ENCODE measurements at places on chromosomes 2 and 18. TPM values are rescaled to one million over a fixed set of nuclear protein-coding genes. Genes with fewer than 3 reads are reported as not detected.

DNA sequence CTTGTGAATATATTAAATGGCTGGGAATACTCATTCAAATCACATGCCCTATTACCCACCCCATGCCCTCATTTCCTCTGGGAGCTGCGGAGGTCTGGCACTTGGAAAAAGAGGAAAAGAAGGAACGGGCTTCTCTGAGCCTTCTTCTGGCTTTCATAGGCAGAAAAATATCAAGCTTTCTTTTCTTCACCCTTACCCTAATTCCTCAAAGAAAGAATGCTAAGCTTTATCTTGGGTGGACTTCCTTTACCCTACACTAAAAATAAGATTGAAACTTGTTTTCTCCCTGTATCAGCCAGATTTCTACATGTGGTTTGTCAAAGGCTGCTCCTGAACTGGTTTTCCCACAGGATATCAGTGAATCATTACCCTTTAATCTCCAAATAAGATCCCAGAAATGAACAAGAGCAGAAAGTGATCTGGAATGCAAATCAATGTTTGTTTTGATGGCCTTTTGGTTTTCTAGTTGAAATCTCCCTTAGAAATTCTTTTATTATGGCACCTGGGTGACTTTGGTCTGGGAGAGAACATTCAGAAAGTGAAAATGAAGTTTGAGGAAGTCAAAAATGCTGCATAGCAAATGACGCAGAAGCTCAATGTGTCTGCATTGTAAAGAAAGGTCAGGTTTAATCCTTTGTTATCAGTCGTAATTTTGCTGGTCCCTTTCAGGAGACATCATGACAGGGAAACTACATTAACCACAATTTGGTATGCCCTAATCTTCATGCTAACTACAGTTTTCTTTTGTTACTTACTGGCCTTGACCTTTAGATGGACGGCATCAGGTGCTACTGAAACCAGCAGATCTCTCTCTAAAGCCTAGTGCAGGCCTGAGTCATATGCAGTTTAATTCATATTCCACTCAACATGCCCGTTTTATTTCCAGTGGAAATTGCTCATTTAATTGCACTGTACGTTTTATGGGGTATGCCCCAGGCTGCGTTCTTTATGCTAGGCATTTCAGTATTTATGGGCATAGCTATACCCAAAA, 46.6 kb upstream of the HNRNPA3 start:
- H3K27ac ChIP-seq = peak overlapping the region; percentile 87
- no peak for DNase-seq
- peaks cover 23% of the 10 kb centered on the region for H3K4me1 ChIP-seq
- H3K4me3 ChIP-seq = peak overlapping the region; percentile 42
- H3K27me3 ChIP-seq = no peaks in the 10 kb centered on the region

DNA sequence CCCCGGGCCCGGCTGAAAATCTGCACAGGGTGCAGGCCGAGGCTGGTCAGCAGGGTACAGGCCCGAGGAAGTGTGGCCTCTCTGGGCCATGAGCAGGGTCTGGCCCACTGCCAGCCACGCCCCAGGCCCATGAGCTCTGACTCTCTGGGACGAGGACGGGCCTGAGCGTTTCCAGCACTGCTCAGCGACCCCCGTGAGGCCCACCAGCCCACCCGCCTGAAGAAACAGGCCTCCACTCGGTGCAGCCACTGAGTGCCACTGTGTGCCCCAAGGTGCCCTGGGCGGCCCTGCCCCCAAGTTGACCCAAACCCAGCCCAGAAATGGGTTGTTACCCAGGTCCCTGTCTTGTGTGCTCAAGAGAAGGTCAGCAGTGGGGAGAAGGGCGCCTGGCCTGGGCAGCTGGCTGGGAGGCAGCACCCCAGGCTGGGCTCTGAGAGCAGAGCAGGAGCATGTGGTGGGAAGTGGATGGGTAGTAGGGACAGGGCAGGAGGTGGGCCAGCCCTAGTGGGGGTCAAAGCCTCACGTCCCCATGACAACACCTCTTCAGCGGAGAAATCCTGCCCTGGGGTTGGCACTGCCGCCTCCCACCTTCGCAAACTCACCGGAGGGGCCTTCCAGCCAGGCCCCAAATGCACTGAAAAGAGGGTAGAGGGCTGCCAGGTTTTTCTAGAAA, 2.1 kb upstream of the SNED1 start:
- no peaks in the 10 kb centered on the region for H3K36me3 ChIP-seq
- no peak for DNase-seq
- H3K27ac ChIP-seq = peak overlapping the region; percentile 91

GRCh38 chr2:64808092-64808491, 154.4 kb upstream of the SERTAD2 start:
- H3K36me3 ChIP-seq = no peaks in the 10 kb centered on the region
- no peak overlapping the region for H3K4me3 ChIP-seq
- no peak for DNase-seq
- H3K27ac ChIP-seq = no peak overlapping the region
- no peaks in the 10 kb centered on the region for H3K4me1 ChIP-seq

GRCh38 chr2:70505613-70506391, 47.8 kb downstream of the TGFA start:
- H3K27ac ChIP-seq = no peak overlapping the region
- H3K36me3 ChIP-seq = no peaks in the 10 kb centered on the region
- no peak overlapping the region for H3K4me3 ChIP-seq
- H3K4me1 ChIP-seq = no peaks in the 10 kb centered on the region
- DNase-seq = no peak

GRCh38 chr18:67961701-67962440, 445.4 kb upstream of the DSEL start:
- no peaks in the 10 kb centered on the region for H3K27me3 ChIP-seq
- H3K27ac ChIP-seq = no peak overlapping the region
- H3K4me3 ChIP-seq = no peak overlapping the region
- H3K36me3 ChIP-seq = no peaks in the 10 kb centered on the region
- no peak for DNase-seq
- no peaks in the 10 kb centered on the region for H3K4me1 ChIP-seq

- H3K4me3 ChIP-seq = no peak overlapping the region
- H3K27ac ChIP-seq = no peak overlapping the region
- DNase-seq = no peak
- H3K27me3 ChIP-seq = no peaks in the 10 kb centered on the region
- no peaks in the 10 kb centered on the region for H3K36me3 ChIP-seq
- no peaks in the 10 kb centered on the region for H3K4me1 ChIP-seq
Measured at GRCh38 chr2:241040081-241040803, 41.8 kb downstream of the SNED1 start.

- no peak overlapping the region for H3K27ac ChIP-seq
- no peak for DNase-seq
- H3K4me3 ChIP-seq = no peak overlapping the region
- H3K36me3 ChIP-seq = no peaks in the 10 kb centered on the region
- no peaks in the 10 kb centered on the region for H3K4me1 ChIP-seq
Measured at GRCh38 chr18:78595453-78595852, 384.2 kb upstream of the SALL3 start.

GRCh38 chr2:45237850-45238542, 228.7 kb upstream of the SIX2 start:
- H3K27ac ChIP-seq = no peak overlapping the region
- no peaks in the 10 kb centered on the region for H3K4me1 ChIP-seq
- no peak for DNase-seq
- H3K4me3 ChIP-seq = no peak overlapping the region
- no peaks in the 10 kb centered on the region for H3K36me3 ChIP-seq

DNA sequence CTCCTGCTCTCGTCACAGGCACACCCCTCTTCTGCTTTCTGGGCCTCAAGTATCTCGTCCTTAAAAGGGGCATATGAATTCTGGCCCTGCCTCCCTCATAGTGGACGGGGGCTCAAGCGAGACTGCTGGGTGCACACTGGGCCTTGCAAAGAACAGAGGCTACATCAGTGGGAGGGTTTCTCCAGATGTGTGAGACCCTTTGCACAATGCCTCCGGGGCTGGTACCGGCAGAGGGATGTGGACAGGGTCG, 25.0 kb downstream of the CRACDL start:
- no peaks in the 10 kb centered on the region for H3K4me1 ChIP-seq
- DNase-seq = no peak
- H3K4me3 ChIP-seq = no peak overlapping the region
- no peaks in the 10 kb centered on the region for H3K27me3 ChIP-seq
- no peak overlapping the region for H3K27ac ChIP-seq
- H3K36me3 ChIP-seq = no peaks in the 10 kb centered on the region

DNA sequence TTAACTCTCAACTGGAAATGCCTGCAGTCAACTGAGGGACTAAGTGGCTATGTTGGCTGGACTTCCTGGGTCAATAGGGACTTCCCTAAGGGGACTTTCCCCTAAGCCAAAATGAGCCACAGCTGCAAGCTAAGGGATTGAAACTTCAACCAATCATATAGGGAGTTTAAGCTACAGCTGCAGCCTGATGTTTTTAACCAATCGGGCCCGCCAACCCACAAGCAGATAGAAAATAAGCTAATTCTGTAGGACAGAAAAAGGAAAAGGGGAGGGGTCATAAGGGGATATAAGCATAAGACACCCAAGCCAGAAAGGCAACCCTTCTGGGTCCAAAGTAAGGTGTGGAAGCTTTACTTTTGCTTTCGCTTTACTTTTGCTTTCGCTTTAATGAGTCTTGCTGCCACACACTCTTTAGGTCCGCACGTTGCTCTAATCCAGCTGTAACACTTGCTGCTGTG, 927.5 kb downstream of the ERBB4 start:
- H3K36me3 ChIP-seq = no peaks in the 10 kb centered on the region
- no peak for DNase-seq
- no peak overlapping the region for H3K4me3 ChIP-seq

DNA sequence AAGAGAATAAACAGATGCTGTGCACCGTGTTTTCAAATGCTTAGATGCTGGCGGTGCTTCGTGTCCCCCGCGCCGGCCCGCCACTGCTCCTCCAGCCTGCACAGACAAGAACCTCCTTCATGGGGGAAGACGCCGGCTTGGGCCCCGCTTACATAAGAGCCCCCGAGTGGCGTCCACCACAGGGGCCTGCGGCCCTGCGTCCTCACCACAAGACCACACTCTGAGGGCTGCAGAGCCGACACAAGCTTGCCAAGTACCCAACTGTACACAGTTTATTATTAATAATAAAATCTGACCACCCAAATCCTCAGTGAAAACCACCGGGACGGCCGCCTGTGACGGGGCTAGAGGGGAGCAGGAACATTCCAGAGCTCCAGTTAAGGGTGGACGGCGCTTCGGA, 232.2 kb downstream of the HDAC4 start:
- no peak for DNase-seq
- H3K27me3 ChIP-seq = no peaks in the 10 kb centered on the region
- no peaks in the 10 kb centered on the region for H3K4me1 ChIP-seq
- H3K36me3 ChIP-seq = no peaks in the 10 kb centered on the region
- no peak overlapping the region for H3K27ac ChIP-seq

GRCh38 chr2:153221506-153221905, 257.1 kb downstream of the RPRM start:
- DNase-seq = no peak
- no peaks in the 10 kb centered on the region for H3K4me1 ChIP-seq
- no peaks in the 10 kb centered on the region for H3K27me3 ChIP-seq
- H3K4me3 ChIP-seq = no peak overlapping the region
- no peaks in the 10 kb centered on the region for H3K36me3 ChIP-seq

DNA sequence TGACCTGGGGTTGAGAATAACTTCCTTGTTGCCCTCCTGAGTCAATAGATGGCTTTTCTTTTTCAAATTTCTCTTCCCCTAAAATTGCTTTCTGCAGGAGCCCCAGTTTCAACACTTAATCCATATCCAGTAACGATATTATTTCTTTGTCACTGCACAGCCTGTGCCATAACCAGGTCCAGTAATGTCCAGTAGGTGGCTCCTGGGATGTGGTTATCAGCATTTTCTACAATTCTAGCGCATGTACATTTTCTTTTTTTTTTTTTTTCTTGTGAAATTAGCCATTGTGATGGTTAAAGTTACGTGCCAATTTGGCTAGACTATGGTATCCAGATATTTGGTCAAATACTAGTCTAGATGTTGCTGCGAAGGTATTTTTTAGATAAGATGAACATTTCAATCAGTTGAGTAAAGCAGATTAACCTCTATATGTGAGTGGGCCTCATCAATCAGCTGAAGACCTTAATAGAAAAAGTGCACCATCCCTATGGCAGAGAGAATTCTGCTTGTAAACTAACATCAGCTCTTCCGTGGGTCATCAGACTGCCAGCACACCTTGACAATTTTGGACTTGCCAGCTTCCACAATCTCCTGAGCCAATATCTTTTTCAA, 72.9 kb upstream of the SCG2 start:
- no peaks in the 10 kb centered on the region for H3K36me3 ChIP-seq
- no peak overlapping the region for H3K4me3 ChIP-seq
- no peak overlapping the region for H3K27ac ChIP-seq
- H3K27me3 ChIP-seq = no peaks in the 10 kb centered on the region
- no peaks in the 10 kb centered on the region for H3K4me1 ChIP-seq
- DNase-seq = no peak

DNA sequence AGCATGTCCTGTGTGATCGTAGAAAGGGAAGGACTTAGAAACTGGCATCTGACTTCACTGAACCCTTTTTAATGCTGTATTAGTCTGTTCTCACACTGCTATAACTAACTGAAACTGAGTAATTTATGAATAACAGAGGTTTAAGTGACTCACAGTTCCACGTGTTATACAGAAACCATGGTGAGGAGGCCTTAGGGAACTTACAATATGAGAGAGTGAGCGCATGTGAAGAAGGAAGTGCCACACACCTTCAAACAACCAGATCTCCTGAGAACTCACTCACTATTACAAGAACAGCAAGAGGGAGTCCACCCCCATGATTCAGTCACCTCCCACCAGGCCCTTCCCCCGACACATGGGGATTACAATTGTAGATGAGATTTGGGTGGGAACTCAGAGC, 811.3 kb downstream of the CPS1 start:
- DNase-seq = no peak
- H3K27ac ChIP-seq = no peak overlapping the region
- H3K36me3 ChIP-seq = no peaks in the 10 kb centered on the region

DNA sequence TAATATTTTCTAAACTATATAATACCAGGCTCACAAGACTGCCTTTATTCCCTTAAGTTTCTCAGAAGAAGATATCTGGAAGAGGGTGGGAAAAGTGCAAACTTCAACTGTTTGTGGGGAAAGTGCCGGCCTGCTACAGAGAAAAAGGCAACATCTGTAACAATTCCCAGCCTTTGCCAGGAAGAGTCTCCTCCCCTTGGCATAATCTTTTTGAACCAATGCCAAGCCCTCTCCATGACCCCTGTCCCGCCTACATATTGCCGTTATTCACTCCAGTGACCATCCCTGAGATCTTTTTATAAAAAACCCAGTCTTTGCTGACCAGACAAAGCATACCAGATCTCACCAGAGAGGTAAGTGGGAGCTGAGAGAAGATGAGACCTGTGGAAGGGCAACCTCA, at the start of gene REG3G:
TSS of gene REG3G (plus strand) at position 282 of the 400 bp plus-strand sequence. CDS start 392 bp downstream, outside the sequence.
- no peaks in the 10 kb centered on the region for H3K4me1 ChIP-seq
- no peaks in the 10 kb centered on the region for H3K27me3 ChIP-seq
- no peak for DNase-seq

GRCh38 chr2:237139123-237139675, 53.5 kb downstream of the COPS8 start:
- no peak overlapping the region for H3K27ac ChIP-seq
- H3K36me3 ChIP-seq = no peaks in the 10 kb centered on the region
- no peak overlapping the region for H3K4me3 ChIP-seq
- no peaks in the 10 kb centered on the region for H3K27me3 ChIP-seq

- no peaks in the 10 kb centered on the region for H3K36me3 ChIP-seq
Measured at GRCh38 chr2:235621736-235622135, 127.9 kb downstream of the AGAP1 start.

The DPYSL5 gene
- not detected for total RNA-seq

The MAPK4 gene
- 8.3 TPM for total RNA-seq

The CMPK2 gene
- total RNA-seq = 3.0 TPM

The NYAP2 gene
- total RNA-seq = not detected

The IL36RN gene
- not detected for total RNA-seq

The SRD5A2 gene
- total RNA-seq = 12.0 TPM

The STPG4 gene
- not detected for total RNA-seq

The TMEM182 gene
- total RNA-seq = 1.4 TPM

The IL37 gene
- not detected for total RNA-seq

The SEPTIN10 gene
- 43.2 TPM for total RNA-seq

The RNF152 gene
- 44.9 TPM for total RNA-seq

The CRYBA2 gene
- total RNA-seq = not detected

Data from right lobe of liver (tissue), 6 donors.